ENCODE measurements at places on chromosomes 6 and 20.

GRCh38 chr6:11096109-11096508 lies 2.5 kb downstream of the SMIM13 start:
- no peak for DNase-seq

GRCh38 chr20:18172379-18172778 lies 34.7 kb downstream of the KAT14 start:
- DNase-seq, result no peak

GRCh38 chr6:33630014-33630413 lies 8.9 kb downstream of the ITPR3 start:
- DNase-seq, result no peak

- no peak for DNase-seq
These were observed 7.3 kb downstream of the ECI2 start for GRCh38 chr6:4128072-4128471.

GRCh38 chr6:87799651-87800050 lies 97.6 kb upstream of the AKIRIN2 start:
- DNase-seq, result no peak

DNA sequence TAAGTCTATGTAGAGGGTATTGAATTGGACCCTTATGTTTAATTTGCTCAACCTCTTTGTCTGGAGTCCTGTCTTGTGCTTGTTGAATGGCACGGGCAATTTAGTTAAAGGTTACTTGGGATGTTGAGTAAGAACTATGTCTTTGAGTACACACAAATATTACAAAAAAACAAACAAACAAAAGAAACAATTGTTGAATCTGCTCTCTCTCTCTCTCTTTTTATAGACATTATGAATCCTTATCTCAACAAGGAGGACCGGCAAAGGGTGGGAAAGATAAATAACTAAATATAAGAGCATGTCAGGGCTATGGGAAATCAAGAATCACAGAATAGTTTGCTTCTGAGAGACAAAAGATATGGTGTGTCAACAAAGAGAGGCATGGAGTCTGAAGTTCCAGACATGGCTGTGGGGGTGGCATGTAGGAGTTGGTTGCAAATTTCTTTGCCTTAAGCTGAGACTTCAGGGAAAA lies 608.6 kb downstream of the UTRN start:
- no peak for DNase-seq

- no peak for DNase-seq
These were observed 30.3 kb upstream of the OCSTAMP start for GRCh38 chr20:46580613-46581205.

DNA sequence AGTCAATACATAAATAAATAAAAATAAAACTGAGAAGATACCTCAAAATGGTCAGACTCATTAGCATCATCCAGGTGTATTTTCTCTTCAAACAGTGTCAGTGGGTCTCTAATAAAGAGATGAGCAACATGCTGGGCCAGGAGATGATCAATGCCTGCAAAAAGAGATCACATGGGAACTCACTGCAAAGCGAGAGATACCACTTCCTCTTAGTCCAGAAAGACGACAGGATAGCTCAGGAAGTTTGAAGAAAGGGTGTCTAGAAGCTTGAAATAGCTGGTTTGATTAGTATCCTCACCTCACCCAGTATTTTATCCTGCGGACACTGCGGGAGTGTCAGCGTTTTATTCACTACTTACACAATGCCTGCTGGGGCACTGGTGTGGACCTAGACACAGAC lies 38.0 kb downstream of the GCLC start:
- no peak for DNase-seq
